HFFc6 (cell line): ENCODE measurements at places on chromosomes 3 and 15. TPM values are rescaled to one million over a fixed set of nuclear protein-coding genes. Genes with fewer than 3 reads are reported as not detected.

Gene GOLGA8K
- not detected in 3 replicates for total RNA-seq

Gene COLQ
- total RNA-seq, result 0.21 to 0.50 TPM (median 0.47 TPM) in 3 replicates

Gene SPSB4
- not detected in 3 replicates for total RNA-seq

Gene GRK7
- total RNA-seq, result not detected in 3 replicates

Gene KNL1
- 8.3 and 19.3 TPM in 2 replicates for total RNA-seq

Gene GRM2
- total RNA-seq, result 0.02 to 0.13 TPM in 2 of 3 replicates, not detected in the other

DNA sequence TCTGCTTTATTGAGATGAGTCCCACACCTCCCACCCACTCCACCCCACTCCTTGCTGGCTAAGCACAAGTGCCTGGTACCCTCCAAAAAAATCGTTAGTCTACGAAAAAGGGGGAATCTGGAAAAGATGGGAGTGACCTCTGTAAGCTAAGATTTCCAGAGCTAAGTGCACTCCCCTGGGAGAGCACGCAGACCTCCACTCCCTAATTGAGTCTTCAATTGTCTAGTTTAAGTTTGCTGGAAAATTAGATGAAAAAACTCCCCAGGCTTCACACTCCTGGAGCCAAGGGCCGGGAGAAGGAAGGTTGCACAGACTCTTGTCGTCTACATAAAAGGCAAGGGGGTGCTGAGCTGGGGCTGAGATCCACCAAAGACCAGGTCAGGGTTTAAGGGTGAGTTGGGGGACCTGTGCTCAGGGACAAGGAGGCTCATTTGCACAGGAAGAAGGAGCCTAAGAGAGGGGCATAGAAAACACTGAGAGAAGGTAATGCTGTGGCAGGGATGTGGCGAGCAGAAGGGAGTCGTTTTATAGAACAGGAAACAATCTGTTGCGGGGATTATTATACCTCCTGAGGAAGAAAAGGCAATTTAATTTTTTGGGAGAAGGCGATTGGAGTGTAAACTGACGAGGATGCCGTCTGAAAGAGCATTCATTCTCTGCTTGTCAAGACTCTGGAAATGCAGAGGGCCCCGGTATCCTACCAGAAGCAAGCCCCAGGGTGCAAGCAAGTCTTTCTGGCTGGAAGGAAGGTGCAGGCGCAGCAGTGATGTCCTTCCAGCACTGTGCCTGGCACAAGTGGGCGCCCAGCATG is 126.5 kb upstream of the DLG1 start:
- DNase-seq, result no peak

DNA sequence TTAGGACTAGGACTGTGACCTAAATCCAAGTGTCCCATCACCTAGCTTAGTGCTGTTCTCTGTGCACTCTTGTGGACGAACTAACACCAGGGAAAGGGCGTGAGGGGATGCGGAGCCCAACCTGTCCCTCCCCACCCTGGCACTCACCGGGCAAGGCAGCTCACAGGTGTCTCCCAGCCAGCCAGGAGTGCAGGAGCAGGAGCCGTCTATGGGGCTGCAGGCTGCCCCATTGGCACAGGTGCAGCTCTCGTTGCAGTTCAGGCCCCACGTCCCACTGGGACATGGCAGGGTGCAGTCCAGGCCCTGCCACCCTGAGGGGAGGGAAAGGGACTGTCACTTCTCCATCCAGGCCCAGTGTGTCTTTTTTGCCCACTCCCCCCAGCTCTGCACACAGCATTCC is 60.3 kb downstream of the RAB11A start:
- DNase-seq, result no peak

GRCh38 chr3:148757238-148758215 is 59.8 kb downstream of the AGTR1 start:
- peak; percentile 11 for DNase-seq

DNA sequence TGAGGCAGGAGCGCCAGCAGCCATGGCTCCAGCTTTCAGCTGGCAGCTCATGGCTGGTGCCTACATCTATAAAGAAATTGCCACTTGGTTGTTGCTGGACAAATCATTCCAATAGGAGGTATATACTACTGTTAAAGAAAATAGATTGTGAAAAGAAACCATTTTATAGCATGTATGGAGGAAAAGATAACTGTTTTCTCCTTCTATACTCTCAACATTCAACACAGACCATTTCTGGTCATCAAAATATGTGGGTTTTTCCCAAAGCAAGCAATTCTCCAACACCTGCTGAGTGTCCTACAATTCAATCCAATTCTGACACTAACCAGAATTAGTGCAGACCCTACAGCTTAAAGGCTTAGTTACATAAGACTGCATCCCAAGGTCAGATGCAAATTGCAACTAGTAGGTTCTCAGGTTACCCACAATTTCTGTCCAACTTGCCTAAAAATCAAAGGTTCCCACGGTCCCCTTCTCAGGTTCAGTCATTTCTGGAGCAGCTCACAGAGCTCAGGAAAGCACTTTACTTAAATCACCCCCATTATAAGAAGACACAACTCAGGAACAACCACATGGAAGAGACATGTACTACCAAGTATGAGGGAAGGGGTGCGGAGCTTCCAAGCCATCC is 42.4 kb upstream of the STRIT1 start:
- no peak for DNase-seq

DNA sequence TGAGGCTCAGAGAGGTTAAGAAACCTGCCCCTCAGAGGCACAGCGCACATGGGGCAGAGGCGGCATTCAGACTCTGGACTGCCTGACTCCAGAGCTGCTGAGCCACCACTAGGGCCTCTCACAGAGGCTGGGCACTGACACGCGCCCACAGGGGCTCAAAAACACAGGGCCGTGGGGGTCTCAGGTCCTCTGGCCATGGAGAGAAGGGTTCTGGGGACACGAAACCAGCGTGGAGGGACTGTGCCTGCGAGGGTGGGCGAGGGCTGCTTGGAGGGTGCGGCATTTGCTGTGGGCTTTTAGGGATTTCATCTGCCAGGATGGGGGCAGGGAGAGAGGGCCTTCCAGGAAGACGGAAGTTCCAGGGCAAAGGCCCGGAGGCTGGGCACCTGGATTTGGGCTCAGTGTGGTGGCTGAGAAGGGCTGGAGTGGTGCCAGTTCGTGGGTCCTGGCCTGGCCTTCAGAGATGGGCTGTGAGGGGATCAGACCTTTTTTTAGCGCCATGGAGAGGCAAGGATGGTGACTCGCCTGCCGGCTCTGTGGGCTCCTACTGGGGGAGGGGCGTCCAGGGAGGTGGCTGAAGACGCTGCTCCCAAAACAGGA is 69.6 kb downstream of the EFCAB12 start:
- DNase-seq, result no peak

DNA sequence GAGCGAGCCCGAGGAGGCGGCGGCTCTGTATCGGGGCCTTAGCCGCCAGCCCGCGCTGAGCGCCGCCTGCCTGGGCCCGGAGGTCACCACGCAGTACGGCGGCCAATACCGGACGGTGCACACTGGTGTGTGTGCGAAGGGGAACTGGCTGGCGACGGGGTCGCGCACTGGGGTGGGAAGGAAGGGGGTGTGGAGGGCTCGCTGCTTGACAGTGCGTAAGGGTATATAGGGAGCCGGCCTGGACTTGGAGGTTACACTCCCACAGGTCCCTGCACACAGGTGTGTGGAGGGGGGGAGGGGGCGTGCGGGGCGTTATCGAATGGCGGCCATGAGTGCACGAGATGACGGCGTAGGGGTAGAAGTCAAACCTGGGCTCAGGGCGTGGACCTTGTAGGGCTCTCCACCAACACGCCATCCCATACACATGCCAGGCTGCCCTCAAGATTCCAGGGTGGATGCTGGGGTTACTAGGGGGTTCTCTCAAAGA is 389 bp downstream of the APEH start:
- no peak for DNase-seq

GRCh38 chr3:56919137-56919796 is 117.5 kb upstream of the ARHGEF3 start:
- no peak for DNase-seq

DNA sequence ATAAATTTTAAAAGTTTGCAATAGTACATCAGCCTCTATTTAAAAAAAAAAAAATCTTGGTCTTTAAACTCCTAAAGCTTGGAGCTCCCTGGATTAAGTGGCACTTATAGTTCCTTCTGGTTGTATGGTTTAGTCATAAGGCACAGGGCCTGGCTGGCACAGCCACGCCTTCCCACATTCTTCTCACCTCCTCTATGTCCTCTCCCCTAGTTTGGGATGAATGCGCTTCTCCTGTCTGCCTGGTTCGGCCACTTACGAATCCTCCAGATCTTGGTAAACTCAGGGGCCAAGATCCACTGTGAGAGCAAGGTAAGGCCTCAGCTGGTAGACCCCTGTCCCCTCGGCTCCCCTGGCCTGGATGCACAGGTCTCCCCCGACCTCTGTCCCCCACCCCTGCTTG is 10.0 kb downstream of the ANKDD1A start:
- DNase-seq, result no peak

DNA sequence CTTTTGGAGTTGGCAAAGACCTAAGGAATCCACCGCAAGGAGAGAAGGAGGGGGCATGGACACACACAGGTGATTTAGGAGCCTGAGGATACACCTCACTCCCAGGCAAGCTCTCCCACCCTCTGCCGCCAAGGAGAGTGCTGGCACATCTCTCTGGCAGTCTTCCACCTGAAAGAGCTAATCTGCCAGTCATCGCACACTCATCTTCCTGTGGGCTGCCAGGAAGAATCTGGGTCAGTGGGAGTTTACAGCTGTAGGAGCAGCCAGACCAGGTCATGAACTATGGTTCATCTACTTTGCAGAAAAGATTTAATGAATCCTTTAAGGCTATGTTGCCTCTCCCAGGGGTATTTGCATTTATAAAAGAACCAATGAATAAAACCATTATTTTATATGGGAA is 170.6 kb upstream of the TSC22D2 start:
- peak; percentile 68 for DNase-seq

- DNase-seq, result no peak
Measured at GRCh38 chr3:142263112-142263511, 37.7 kb upstream of the GK5 start.

DNA sequence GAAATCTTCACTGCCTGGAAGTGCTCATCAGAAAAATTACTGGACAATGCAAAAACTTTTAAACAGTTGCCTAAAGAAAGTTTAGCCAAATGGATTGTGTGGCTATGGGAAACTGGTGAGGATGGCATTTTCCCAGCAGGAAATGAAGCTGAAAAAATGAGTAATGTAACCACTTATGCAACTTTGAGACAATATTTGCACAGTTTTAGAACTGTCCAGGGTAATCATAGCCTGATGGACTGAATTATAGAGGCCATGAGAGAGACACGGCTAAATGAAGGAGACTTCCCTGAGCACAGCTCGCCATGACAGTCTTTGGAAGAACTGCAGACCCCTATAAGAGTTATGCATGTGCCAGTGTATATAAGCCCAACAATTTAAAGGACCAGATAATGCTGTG is 881.5 kb downstream of the VGLL3 start:
- no peak for DNase-seq

DNA sequence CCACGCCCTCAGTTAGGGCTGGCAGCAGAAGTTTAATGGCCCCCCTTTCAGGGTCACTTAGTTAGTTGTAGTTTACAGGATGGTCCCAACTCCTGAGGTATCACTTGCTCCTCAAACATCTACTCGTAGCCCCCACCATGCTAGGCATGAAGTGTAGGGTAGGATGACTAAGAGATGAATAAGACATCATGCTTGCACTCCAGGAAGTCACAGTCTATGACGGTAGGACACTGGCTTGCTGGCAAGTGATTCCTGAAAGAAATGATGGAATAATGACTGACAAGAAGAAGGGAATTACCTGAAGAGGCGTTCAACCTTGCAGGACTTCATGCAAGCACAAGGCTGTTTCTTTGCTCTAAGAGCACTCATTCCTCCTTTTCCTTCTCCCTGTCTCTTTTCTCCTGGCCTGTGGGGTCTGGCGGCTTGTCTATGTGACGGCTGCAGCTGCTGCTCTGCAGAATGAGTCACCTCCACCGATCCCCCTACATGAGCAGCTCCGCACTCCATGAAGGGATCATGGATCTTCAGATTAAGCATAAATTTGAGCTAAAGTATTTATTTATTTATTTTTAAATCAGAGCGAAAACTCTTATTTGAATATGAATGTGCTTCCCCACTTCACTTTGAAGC is 82.9 kb upstream of the BOC start:
- DNase-seq, result no peak

- DNase-seq, result no peak
Measured at GRCh38 chr15:35986191-35986721, 440.3 kb upstream of the DPH6 start.

DNA sequence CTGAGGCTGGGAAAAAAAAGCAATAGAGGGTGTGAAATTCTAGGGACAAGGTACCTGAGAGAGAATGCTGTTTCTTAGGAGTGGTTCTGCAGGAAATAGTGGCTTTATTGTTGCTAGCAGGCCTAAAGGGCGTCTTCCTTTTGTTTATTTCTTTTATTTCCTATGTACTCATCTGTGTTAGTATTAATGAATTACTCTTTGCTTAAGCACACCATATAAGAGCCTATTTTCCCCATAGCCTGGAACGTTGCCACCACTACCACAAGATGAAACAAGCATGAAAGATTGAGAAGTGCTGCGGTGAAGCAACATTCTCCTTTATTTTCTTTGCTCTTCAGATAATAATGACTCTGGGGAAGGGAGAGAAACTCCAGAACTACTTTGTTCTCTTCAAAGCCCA is 21.3 kb upstream of the GOLIM4 start:
- DNase-seq, result no peak
